ENCODE measurements at places on chromosomes 7 and 10.

DNA sequence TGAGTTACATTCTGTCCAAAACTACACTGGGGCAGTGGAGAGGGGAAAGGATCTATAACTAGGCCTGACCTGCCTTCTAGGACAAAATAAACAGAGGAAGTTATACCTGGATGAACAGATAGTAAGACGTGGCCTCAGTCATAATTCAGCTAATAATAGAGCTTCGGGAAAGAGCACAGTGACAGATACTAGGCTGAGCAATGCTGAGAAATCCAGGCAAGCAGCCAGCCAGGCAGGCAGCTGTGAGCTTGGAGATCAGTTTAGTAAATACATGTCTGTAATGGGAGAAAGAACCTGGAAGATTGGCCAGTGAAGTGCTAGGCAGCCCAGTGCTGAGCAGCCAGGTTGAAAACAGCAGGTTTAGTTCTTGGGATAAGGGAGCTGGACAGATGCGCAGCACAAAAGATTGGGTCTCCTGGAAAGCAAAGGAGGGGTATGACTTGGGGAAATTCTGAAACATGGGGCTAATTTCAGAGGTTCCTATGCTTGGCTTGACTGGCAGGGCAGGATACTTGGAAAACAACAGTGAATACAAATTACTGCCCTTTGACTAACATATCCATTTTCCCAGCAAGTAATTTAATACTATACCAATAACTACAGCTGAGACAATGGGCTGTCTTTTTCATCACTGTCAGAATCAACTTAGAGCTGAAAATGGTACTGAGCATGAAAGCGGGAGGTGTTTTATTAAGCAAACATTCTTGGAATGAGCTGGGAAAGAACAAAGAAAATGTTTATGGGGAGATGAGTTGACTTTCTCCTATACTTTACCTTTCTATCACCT is 140.8 kb downstream of the DGKB start:
- no peak for DNase-seq

DNA sequence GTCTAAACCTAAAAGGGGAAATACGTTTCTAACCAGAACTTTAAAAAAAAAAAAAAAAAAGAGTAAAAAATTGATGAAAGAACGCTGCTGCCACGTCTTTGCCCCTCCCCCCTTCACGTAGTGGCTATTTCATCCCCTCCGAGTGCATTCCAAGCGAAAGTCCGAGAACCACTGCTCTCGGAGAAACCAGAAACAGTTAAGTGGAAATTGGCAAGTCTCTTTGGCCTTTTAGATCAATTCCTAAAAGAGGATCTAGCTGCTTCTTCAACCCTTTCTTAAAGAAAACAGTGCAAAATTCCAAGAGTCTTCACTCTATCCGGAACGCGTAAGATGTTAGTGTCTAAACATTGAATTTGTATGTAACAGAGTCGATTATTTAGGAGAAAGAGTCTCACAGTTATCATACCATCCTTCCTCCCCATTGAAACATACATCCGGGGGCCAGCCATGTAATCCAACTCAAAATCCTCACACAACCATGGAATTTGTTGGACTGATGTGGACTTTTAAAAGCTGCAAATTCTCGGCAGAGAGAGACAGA is 1.1 kb downstream of the P4HA1 start:
- peak; percentile 83 for DNase-seq

DNA sequence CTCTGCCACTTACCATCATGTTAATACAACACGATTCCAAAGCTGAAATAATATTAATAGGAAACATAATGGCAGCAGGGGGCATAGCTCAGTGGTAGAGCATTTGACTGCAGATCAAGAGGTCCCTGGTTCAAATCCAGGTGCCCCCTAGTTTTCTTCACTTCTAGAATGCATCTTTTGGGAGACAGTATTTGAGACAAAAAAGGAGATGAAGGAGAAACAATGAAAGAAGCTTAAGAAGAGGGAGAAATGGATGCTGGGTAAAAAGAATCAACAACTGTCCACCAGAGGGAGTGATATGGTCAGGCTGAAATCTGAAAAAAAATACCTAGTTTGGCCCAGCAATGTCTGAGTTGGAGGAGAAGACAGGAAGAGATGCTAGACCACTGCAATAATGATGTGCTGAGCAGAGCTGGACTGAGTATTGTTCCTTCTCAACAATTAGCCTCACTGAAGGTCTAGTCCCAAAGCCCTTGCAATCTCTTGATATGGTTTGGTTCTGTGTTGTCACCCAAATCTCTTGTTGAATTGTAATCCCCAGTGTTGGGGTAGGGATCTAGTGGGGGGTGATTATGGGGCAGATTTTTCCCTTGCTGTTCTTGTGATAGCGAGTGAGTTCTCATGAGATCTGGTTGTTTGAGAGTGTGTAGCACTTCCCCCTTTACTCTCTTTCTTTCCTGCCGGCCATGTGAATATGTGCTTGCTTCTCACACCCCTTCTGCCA is 48.3 kb downstream of the ZNF783 start:
- peak; percentile 21 for DNase-seq

- DNase-seq = no peak
These were observed 108.3 kb upstream of the HDAC9 start for GRCh38 chr7:18387191-18387735.

DNA sequence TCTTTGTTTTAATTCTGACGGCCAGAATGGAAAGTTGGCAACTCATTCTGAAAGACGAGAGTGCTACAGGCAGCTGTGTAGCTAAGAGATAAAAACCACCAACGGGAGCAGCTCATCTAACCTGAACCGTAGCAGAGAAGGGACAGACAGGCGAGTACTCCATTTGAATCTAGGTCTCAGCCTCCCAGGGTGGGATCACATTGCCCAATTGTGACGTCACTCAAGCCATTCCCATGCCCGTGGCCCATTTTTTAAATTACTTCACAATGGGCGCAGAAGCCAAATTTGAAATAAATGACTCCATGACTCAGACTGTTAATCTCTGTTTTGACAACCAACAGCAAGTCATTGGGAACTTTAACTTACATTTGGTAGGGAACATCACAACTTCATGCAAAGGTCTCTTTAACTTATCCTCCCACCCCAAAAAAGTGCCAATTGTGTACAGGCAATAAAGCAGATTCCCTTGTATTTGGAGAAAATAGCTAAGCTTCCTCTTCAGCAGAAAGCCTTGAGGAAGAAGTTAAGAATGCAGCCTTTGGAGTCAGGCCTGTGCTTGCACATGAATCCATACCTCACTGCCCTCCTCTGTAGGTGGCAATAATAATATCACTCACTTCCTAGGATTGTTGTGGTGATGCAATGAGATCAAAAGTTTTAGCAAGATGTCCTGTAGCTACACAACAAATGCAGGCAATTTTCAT is 93.2 kb upstream of the KIF5B start:
- DNase-seq = peak; percentile 19

DNA sequence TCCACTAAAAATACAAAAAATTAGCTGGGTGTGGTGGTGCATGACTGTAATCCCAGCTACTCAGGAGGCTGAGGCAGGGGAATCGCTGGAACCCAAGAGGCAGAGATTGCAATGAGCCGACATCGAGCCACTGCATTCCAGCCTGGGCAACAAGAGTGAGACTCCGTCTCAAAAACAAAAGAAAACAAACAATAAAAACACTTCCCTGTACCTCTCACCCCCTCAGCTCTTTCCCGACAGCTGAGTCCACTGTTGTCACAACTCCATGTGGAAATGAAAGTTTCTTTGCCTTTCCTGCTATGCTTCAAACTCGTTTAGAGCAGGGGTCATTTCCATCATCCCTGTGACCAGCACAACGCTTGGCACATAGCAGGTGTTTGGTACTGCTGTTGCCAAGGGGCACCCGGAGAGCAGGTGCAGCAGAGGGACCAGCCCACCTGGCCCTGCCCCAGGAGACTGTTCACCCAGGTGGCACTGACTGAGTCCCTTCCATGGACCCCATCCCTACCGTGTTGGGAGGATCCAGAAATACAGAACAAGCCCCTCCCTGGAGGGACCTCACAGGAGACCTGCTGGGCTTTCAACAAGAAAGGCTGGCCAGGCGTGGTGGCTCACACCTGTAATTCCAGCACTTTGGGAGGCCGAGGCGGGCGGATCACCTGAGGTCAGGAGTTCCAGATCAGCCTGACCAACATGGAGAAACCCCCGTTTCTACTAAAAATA is 4.9 kb downstream of the TMEM130 start:
- DNase-seq = no peak

- DNase-seq = no peak
These were observed 236.4 kb upstream of the GPR26 start for GRCh38 chr10:123429706-123430221.

GRCh38 chr7:5228066-5228465 is 38.0 kb downstream of the WIPI2 start:
- DNase-seq = no peak

- no peak for DNase-seq
These were observed 59.0 kb upstream of the EN2 start for GRCh38 chr7:155398944-155399343.

- no peak for DNase-seq
These were observed 123.7 kb downstream of the NSUN6 start for GRCh38 chr10:18527687-18528086.

DNA sequence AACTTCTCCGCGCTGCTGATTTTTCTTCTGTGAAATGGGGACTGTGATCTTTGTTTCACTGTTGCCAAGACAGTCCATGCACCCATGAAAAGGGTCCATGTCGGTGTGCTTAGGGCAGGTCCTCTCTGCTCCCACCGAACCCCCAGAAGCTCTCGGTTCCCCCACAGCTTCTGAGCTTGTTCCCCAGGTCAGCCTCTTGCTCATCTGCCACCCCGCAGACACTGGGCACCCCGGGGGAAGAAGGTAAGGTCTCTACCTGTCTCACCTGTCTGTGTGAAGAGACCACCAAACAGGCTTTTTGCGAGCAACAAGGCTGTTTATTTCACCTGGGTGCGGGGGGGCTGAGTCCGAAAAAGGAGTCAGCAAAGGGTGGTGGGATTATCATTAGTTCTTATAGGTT is 66.2 kb upstream of the NANOS1 start:
- no peak for DNase-seq

DNA sequence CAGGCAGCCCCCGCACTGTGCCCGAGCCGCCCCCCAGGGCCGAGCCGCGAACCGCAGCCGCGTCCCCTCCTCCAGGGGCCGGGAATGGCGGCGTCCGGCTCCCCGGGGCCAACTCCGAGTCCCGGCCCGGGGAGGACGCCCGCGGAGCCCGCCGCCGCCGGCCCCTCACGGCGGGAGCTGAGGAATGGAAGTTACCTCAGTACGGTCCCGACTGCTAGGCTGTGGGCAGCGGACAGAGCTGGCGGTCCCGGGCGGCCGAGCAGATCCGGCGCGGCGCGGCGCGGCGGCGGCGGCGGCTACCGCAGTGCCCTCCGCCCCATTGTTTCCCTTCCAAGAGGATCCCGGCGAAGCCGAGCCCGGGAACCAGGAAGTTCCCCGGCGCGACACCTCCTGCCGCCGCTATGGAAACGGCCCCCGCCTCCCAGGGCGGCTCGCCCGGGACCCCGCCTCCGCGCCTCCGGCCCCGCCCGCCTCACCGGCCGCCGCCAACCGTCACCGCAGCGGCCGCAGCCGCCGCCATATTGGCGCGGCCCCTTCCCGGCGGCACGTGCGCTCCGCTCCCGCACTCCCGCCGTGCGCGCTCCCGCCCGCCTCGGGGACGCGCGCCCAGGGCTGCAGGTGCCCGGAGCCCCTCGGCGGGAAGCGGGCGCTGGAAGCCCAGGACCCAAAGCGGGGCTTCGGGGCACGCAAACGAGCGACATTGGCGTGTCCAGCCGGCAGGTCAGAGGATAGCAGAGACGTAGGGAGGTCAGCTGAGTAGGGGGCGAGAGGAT is at the start of gene USP6NL:
USP6NL (minus strand) TSS at position 403 of the 773 bp plus-strand sequence. CDS start 14,016 bp downstream, outside the sequence.
- DNase-seq = peak; percentile 91

DNA sequence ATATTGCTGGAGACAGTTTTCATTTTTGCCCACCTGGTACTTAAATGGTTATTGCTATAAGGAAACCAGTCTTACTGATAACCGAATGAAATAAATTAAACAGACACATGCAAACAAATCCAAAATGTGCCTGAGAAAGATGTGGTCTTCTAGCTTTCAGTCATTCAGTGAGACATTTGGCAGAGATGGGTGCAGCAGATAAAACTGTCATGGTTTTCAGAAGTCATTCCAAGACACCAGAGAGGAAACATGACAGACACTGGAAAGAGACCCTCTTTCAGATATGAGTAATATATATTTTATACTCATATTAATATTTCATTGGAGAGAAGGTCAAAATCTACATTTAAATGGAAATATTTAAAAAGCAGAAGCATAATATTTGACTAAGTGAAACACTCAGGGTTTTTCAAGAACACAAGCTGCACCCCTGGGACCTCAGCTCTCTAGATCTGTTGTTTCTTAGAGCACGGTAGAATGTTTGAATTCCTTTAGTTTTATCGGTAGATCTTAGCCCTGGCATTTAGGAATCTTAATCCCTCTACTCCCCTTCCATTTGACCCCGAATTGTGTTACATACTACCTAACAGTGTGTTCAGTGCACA is 246.1 kb downstream of the AUTS2 start:
- DNase-seq = no peak

GRCh38 chr10:130409931-130410330 is 273.7 kb downstream of the GLRX3 start:
- peak; percentile 42 for DNase-seq

DNA sequence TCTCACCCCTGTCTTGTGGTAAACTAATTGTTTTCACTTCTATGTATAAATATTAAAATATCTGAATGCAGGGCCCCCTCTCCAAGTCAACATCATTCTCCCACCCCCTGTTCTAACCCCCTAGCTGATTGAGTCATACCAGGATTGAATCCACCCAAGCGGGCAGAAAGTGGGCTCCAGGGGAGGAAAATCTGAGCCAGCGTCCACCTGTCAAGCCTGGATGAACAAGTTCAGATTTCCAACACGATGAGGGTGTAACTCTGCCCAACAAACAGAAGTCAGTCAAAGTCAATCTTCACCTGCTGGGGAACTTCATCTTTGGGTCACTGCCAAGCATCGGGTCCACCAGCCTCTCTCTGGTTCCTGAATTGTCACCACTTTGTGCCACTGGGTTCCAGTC is 162.9 kb upstream of the CELF2 start:
- DNase-seq = no peak

DNA sequence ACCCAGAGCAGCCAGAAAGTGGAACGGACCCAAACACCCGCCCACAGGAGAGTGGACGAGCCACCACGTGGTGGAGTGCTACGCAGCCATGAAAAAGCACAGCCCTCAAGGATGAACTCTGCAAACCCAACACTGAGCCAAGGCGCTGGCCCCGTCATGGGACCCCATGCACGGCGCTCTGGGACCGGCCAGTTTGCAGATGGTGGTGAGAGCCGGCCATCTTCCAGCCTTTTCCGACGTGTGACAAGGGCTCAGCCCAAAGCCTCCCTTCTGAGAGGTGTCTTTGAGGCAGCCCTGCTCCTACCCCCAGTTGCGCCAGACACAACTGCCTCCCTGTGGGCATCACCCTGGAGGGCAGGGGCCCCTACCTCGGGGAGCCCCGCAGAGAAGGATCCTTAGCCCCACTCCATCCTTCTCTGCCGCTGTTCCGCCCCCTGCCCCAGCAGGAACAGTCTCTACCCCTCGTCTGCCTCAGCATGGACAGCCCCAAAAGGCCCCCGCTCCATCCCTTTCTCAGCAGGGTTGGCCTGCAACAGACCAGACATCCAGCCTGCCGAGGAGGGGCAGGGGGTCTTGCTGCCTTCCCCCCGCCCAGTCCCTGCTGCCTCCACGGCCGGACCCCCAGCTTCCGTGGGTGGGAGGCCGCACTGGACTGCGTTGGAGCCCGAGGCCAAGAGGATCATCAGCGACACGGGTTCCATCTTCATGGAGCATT is 75.7 kb downstream of the MICALL2 start:
- no peak for DNase-seq

Measured in ascending aorta (tissue), 2 donors.